Effector memory CD4-positive, alpha-beta T cell (primary cell): ENCODE measurements at places on chromosomes 2 and 18.

GRCh38 chr2:9306911-9307310 is 100.3 kb downstream of the ASAP2 start:
- no peaks in the 10 kb centered on the region for H3K27me3 ChIP-seq
- no peaks in the 10 kb centered on the region for H3K4me1 ChIP-seq
- H3K27ac ChIP-seq = no peak overlapping the region
- no peak overlapping the region for H3K4me3 ChIP-seq
- no peak for DNase-seq

- no peaks in the 10 kb centered on the region for H3K36me3 ChIP-seq
- H3K4me3 ChIP-seq = no peak overlapping the region
- no peaks in the 10 kb centered on the region for H3K4me1 ChIP-seq
Observed at GRCh38 chr2:231682603-231683291, 25.6 kb upstream of the PTMA start.

GRCh38 chr18:66616523-66616983 is 12.7 kb upstream of the CDH19 start:
- H3K4me3 ChIP-seq = no peak overlapping the region
- H3K27me3 ChIP-seq = no peaks in the 10 kb centered on the region
- H3K27ac ChIP-seq = no peak overlapping the region
- H3K4me1 ChIP-seq = no peaks in the 10 kb centered on the region
- no peak for DNase-seq
- H3K36me3 ChIP-seq = no peaks in the 10 kb centered on the region

- H3K4me1 ChIP-seq = peaks cover 10% of the 10 kb centered on the region
- DNase-seq = no peak
Observed at GRCh38 chr2:102806250-102806837, 44.5 kb downstream of the TMEM182 start.

GRCh38 chr2:102014041-102014345 is 22.2 kb downstream of the IL1R2 start:
- DNase-seq = no peak
- no peaks in the 10 kb centered on the region for H3K36me3 ChIP-seq
- H3K27ac ChIP-seq = no peak overlapping the region

- no peak for DNase-seq
- H3K27ac ChIP-seq = no peak overlapping the region
- H3K27me3 ChIP-seq = no peaks in the 10 kb centered on the region
Observed at GRCh38 chr2:234710587-234710986, 213.7 kb upstream of the ARL4C start.

GRCh38 chr18:28080876-28081300 is 96.0 kb downstream of the CDH2 start:
- H3K4me1 ChIP-seq = no peaks in the 10 kb centered on the region
- no peaks in the 10 kb centered on the region for H3K27me3 ChIP-seq

GRCh38 chr2:8193686-8194615 is 487.9 kb upstream of the ID2 start:
- no peaks in the 10 kb centered on the region for H3K4me1 ChIP-seq
- no peak overlapping the region for H3K4me3 ChIP-seq
- H3K27ac ChIP-seq = no peak overlapping the region

DNA sequence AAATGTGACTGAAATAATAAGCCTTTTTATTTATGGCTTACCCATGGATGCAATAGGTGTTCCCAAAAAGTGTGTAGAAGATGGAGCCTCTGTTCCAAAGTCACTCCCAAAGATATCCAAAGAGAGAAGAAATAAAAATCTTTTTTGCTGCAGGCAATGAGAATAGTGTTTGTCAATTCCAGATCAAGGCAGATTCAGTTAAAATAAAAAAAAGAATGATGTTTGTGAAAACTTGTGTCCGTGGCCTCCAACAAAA is 43.9 kb downstream of the COMMD1 start:
- H3K27me3 ChIP-seq = no peaks in the 10 kb centered on the region
- no peaks in the 10 kb centered on the region for H3K36me3 ChIP-seq
- no peak for DNase-seq
- no peak overlapping the region for H3K27ac ChIP-seq
- no peak overlapping the region for H3K4me3 ChIP-seq
- H3K4me1 ChIP-seq = no peaks in the 10 kb centered on the region

DNA sequence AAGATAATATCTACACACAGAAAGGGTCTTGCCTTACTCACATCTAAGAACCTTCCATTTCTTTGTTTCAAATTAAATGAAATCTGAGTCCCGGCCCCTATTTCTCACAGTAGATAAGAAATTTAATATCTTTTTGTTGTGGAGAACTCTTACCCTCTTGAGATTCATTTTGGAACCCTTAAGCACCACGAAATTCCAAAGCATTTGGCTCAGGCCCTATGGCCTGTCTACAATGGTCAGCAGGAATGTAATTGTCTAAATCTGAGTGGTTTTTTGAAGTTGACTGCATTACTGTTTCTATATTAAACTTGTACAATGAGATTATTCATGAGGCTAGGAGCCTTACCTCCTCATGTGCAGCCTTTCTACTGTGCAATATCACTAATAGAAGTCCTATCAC is 723.3 kb downstream of the TSN start:
- DNase-seq = no peak
- no peaks in the 10 kb centered on the region for H3K4me1 ChIP-seq
- no peak overlapping the region for H3K27ac ChIP-seq
- H3K4me3 ChIP-seq = no peak overlapping the region

DNA sequence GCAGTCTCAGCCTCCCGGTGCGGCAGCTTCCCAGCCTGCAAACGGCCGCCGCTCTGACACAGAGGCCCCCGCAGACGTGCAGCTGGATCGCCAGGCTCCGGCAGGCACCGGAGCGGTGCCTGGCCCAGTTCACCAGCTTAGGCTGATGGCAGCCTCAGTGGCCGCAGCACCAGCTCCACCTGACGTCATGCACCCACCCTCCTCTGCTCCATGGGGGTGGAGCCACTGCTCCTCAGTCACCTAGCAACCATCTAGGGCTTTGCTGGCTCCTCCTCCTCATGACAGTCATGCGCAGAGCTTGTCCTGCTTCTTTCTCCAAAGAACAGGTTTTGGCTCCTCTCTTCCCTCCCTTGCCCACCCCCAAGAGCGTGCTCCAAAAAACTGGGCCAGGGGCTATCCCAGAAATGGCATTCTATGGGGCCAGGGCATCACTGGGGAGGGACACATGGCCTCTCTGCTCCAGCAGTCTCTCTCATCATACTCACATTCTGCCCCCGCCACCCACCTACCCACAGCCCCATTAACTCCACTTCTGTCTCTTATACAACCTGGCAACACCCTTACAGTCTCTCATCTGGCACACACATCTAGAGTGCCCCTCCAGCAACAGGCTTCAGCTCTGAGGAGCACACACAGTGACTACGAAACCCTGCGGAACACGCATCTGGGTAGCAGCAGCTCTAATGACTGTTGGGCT is 5.5 kb downstream of the DCTN1 start:
- no peaks in the 10 kb centered on the region for H3K27me3 ChIP-seq
- no peak overlapping the region for H3K4me3 ChIP-seq
- H3K36me3 ChIP-seq = peaks cover 31% of the 10 kb centered on the region
- no peaks in the 10 kb centered on the region for H3K4me1 ChIP-seq

DNA sequence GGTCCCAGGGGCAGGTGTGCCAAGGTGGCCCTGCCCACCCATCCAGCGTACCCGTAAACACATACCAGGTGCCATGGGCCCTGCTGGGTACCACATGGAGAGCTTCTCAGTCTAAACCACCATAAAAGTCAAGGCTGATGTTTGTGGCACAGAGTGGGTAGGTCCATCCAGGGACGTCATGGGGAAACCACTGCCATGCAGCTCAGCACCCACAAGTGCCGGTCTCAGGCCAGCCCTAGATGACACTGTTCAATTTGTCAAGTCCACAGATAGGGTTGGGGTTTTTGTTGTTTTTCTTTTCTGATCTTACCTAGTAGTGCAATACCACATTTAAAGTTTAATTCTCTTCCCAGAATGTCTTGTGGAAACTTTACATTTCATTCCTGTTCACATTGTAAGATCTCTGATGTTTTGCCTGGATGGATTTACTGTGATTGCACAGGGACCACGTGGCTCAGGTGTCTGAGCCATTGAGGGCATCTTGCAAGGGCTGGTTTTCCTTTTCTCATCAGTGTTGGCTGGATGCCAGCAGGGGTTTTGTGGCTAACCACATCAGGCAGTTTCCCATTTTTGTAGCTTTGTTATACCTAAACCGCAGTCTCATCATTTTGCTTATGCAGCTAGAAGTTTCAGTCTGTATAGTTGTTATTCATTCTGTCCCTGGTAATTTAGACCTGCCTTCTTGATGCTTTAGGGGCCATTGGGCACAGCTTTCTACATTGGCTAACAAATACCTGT is 64.7 kb downstream of the STK25 start:
- H3K27me3 ChIP-seq = peaks cover 28% of the 10 kb centered on the region
- H3K4me3 ChIP-seq = no peak overlapping the region
- peak; percentile 82 for DNase-seq
- no peaks in the 10 kb centered on the region for H3K36me3 ChIP-seq

- H3K4me1 ChIP-seq = no peaks in the 10 kb centered on the region
- no peaks in the 10 kb centered on the region for H3K36me3 ChIP-seq
- no peaks in the 10 kb centered on the region for H3K27me3 ChIP-seq
Observed at GRCh38 chr2:204292439-204292838, 252.8 kb upstream of the PARD3B start.

GRCh38 chr2:80706951-80707350 is 402.4 kb upstream of the LRRTM1 start:
- no peaks in the 10 kb centered on the region for H3K36me3 ChIP-seq
- no peak overlapping the region for H3K4me3 ChIP-seq
- no peaks in the 10 kb centered on the region for H3K4me1 ChIP-seq
- no peaks in the 10 kb centered on the region for H3K27me3 ChIP-seq
- DNase-seq = no peak
- H3K27ac ChIP-seq = no peak overlapping the region

- H3K27ac ChIP-seq = no peak overlapping the region
- no peaks in the 10 kb centered on the region for H3K27me3 ChIP-seq
- DNase-seq = no peak
- H3K36me3 ChIP-seq = no peaks in the 10 kb centered on the region
- H3K4me1 ChIP-seq = peaks cover 11% of the 10 kb centered on the region
Observed at GRCh38 chr2:241798631-241799521, 10.1 kb upstream of the NEU4 start.

DNA sequence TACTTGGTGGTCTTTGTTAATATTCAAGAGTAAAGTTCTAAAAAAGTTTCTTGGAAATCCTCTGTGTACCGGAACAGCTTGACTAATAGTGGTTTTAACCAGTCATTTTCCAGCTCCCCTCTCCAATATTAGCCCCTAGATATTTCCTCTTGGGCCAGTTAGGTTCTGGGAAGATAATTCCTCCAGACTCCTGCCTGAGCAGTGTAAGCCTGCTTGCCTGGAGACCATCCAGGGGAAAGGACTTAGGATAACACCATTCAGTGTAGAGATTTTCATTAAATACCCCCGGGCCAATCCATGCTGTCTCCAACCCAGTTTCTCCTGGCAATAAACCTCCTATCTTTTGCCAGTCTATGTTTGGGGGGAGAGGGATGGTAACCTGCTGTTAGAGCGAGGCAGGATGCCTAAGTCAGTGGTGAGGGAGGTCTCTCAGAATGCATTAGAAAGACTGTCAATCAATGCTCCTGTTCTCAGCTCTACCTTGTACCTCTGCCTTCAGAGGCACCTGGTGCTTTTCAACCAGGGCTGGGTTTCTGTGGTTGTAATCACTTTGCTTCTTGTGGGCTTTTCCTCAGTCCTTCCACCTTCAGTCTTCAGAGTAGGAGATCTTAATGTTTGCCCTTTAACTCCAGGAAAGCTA is 186.4 kb downstream of the RNF152 start:
- H3K27me3 ChIP-seq = peaks cover 3% of the 10 kb centered on the region
- H3K36me3 ChIP-seq = no peaks in the 10 kb centered on the region
- H3K4me1 ChIP-seq = no peaks in the 10 kb centered on the region
- no peak overlapping the region for H3K27ac ChIP-seq

- H3K4me3 ChIP-seq = no peak overlapping the region
- no peaks in the 10 kb centered on the region for H3K36me3 ChIP-seq
- H3K4me1 ChIP-seq = no peaks in the 10 kb centered on the region
- no peaks in the 10 kb centered on the region for H3K27me3 ChIP-seq
- H3K27ac ChIP-seq = no peak overlapping the region
- DNase-seq = no peak
Observed at GRCh38 chr2:38233231-38233983, 143.7 kb downstream of the ATL2 start.

- DNase-seq = no peak
- no peaks in the 10 kb centered on the region for H3K36me3 ChIP-seq
- peaks cover 10% of the 10 kb centered on the region for H3K4me1 ChIP-seq
Observed at GRCh38 chr2:176091329-176092258, 927 bp upstream of the HOXD13 start.

GRCh38 chr2:128394007-128394730 is 75.5 kb upstream of the HS6ST1 start:
- H3K36me3 ChIP-seq = no peaks in the 10 kb centered on the region
- no peak overlapping the region for H3K27ac ChIP-seq
- no peak overlapping the region for H3K4me3 ChIP-seq
- no peaks in the 10 kb centered on the region for H3K4me1 ChIP-seq
- DNase-seq = no peak

GRCh38 chr2:3638456-3638810 is 19.6 kb upstream of the ALLC start:
- H3K27ac ChIP-seq = no peak overlapping the region
- no peak for DNase-seq
- no peaks in the 10 kb centered on the region for H3K36me3 ChIP-seq
- no peak overlapping the region for H3K4me3 ChIP-seq
- H3K4me1 ChIP-seq = no peaks in the 10 kb centered on the region

DNA sequence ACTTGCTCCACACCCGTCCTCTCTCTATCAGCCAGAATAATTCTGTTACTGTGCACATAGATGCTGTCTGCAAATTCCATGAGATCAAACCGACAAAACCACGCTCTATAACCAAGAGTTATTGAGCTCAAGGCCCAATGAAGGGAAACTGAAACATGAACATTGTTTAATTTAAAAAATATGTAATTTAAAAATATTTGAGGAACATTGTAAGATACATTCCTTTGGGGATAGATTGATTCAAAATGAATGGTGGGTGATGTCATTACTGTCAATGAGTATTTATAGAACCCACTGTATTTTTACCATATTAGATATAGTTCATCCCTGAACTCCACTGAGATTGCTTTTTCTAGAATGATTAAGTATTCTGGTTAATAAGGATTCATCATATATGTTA is 50.4 kb downstream of the NCKAP5 start:
- no peaks in the 10 kb centered on the region for H3K36me3 ChIP-seq
- no peaks in the 10 kb centered on the region for H3K4me1 ChIP-seq
- H3K27ac ChIP-seq = no peak overlapping the region
- H3K27me3 ChIP-seq = no peaks in the 10 kb centered on the region
- no peak overlapping the region for H3K4me3 ChIP-seq

GRCh38 chr2:112958428-112959108 is 19.2 kb upstream of the IL36G start:
- DNase-seq = no peak
- no peaks in the 10 kb centered on the region for H3K27me3 ChIP-seq
- no peaks in the 10 kb centered on the region for H3K36me3 ChIP-seq
- H3K27ac ChIP-seq = no peak overlapping the region
- H3K4me1 ChIP-seq = no peaks in the 10 kb centered on the region

DNA sequence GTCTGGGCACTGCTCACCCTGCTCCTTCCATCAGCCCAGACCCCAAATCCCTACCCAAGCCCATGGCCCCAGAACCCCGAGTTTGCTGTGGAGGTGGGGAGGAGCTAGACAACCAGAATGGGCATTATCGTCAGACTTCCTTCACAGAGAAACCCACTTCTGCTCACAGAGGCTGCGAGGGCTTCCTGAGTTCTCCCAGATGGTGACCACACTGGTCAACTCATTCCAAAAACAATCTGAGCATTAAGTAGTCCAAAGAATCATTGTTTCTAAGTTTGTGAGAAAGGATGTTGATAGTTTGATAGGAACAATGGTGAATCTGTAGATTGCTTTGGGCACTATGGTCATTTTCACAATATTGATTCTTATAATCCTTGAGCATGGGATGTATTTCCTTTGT is 60.2 kb downstream of the LRRC30 start:
- H3K4me1 ChIP-seq = no peaks in the 10 kb centered on the region
- no peak for DNase-seq
- no peaks in the 10 kb centered on the region for H3K36me3 ChIP-seq
